SJSA1 (cell line): ENCODE measurements at places on chromosomes 12 and 14. TPM values are rescaled to one million over a fixed set of nuclear protein-coding genes. Genes with fewer than 3 reads are reported as not detected.

CDKN1B gene
- 42.8 and 44.8 TPM in 2 replicates for total RNA-seq

SIX4 gene
- total RNA-seq, result 4.2 and 5.3 TPM in 2 replicates

SERPINA1 gene
- 3.9 and 6.9 TPM in 2 replicates for total RNA-seq

VDR gene
- 1.4 and 2.5 TPM in 2 replicates for total RNA-seq

KRT6A gene
- total RNA-seq, result not detected in 2 replicates

CEP83 gene
- total RNA-seq, result 9.9 and 15.7 TPM in 2 replicates

CLEC4E gene
- not detected in 2 replicates for total RNA-seq

DNA sequence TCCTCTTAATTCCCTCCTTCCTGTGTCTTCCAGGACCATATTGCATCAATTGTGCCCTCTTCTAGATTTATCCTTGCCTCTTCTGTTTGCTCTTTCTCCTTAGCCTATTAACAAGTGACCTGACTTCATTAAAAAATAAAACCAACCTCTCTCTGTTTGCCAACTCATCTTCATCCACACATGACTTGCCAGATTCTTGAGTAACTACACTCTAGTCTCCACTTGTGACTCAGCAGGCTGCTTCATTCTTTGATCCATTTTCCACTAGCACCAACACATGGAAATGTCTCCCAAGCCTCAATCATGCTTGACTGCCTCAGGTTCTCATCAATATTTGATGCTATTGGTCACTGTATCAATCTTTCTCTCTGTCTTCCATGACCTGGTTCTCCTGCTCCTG lies 492.4 kb upstream of the TMPO start:
- H3K27me3 ChIP-seq, result no peaks in the 10 kb centered on the region
- no peak for DNase-seq
- H3K4me1 ChIP-seq, result no peaks in the 10 kb centered on the region
- no peak overlapping the region for H3K27ac ChIP-seq
- no peaks in the 10 kb centered on the region for H3K36me3 ChIP-seq
- no peak overlapping the region for H3K4me3 ChIP-seq

DNA sequence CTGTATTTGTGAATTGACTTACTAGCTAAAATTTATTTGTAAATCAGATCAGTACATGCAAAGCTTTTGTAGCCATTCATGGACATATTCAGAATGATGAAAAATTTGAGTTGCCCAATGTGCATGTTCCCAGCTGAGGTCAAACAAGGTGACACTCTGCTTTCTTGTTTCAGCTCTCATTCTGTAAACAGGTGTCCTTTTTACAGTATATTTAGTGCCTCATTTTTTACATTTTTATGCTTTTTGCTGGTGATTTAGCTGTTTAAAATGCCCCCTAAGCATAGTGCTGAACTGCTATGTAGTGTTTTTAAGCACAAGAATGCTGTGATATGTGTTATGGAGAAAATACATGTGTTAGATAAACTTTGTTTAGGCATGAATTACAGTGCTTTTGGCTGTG lies 76.3 kb downstream of the MIA2 start:
- no peak for DNase-seq
- H3K36me3 ChIP-seq, result no peaks in the 10 kb centered on the region
- no peaks in the 10 kb centered on the region for H3K27me3 ChIP-seq
- no peak overlapping the region for H3K27ac ChIP-seq

DNA sequence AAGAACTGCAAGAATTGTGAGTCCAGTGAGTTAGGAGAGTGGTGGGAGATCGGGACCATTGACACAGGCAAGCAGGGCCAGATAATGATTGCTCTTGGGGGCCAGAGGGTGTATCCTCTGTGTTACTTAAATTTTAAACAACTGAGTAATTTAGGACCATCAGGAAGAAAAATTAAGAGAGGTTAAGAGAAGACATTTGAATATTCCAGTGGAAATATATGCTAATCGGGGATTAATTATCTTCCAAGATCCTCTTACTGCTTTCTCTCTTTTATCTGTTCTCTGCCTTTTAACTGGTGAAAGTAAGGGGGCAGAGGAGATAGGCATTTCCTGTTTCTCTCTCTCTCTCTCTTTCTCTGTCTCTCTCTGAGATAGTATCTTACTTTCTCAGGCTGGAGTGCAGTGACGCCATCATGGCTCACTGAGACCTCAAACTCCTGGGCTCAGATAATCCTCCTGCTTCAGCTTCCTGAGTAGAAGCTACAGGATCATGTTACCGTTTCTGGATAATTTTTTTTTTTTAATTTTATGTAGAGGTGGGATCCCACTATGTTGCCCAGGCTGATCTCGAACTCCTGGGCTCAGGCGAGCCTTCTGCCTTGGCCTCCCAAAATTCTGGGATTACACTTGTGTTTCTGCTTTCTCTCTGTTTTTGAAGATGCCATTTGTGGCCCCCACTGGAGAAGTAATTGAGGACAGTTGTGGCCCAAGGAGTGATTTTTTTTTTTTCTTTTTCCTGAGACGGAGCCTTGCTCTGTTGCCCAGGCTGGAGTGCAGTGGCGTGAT lies 85.1 kb downstream of the DIP2B start:
- H3K4me3 ChIP-seq, result no peak overlapping the region
- DNase-seq, result peak; percentile 57
- peaks cover 11% of the 10 kb centered on the region for H3K4me1 ChIP-seq
- peak overlapping the region; percentile 60 for H3K27ac ChIP-seq
- 0 out of 2 replicates have a peak, but pooled peaks cover 1% of the 10 kb centered on the region for H3K36me3 ChIP-seq

GRCh38 chr12:102437511-102437910 lies 42.9 kb downstream of the IGF1 start:
- DNase-seq, result no peak
- no peaks in the 10 kb centered on the region for H3K36me3 ChIP-seq
- no peaks in the 10 kb centered on the region for H3K27me3 ChIP-seq
- no peak overlapping the region for H3K4me3 ChIP-seq

DNA sequence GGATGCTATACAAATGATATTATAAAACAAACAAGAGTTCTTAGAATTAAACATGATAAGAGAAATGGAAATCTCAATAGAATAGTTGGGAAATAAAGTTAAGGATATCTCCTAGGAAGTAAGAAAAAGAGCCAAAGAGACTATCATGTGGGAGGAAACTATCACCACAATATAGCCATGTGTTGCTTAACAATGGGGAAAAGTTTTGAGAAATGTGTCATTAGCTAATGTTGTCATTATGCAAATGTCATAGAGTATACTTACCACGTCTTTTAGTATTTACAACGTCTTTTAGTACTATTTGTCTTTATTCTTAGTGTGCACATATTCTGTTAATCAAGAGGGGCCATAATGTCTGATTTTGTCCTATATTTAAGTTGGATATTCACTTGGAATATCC lies 58.7 kb downstream of the ZNF641 start:
- no peak overlapping the region for H3K27ac ChIP-seq
- H3K4me3 ChIP-seq, result no peak overlapping the region
- no peaks in the 10 kb centered on the region for H3K36me3 ChIP-seq
- peaks cover 14% of the 10 kb centered on the region for H3K27me3 ChIP-seq
- H3K4me1 ChIP-seq, result no peaks in the 10 kb centered on the region
- DNase-seq, result no peak

DNA sequence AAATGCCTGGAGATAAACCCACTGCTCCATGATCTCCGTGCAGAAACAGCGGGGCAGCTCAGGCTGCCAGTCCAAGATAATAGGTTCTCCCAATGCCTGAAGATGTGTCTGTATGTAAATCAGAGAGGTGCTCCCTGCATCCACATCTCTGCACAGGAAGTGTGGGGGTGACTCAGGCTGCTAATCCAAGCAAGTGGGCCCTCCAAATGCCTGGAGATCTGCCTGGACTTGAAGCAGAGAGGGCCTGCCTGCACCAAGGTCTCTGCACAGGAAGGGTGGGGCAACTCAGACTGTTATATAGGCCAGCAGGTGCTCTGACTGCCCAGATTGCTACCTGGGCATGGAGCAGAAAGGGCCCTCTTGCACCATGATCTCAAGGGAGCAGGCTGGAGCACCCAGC lies 504.7 kb downstream of the LRFN5 start:
- no peak overlapping the region for H3K27ac ChIP-seq
- DNase-seq, result no peak
- H3K27me3 ChIP-seq, result no peaks in the 10 kb centered on the region
- H3K36me3 ChIP-seq, result no peaks in the 10 kb centered on the region
- no peak overlapping the region for H3K4me3 ChIP-seq
- H3K4me1 ChIP-seq, result no peaks in the 10 kb centered on the region

GRCh38 chr12:94037444-94037843 lies 110.9 kb upstream of the PLXNC1 start:
- H3K27ac ChIP-seq, result no peak overlapping the region
- H3K4me3 ChIP-seq, result no peak overlapping the region
- H3K4me1 ChIP-seq, result no peaks in the 10 kb centered on the region
- H3K27me3 ChIP-seq, result no peaks in the 10 kb centered on the region

GRCh38 chr12:112676507-112676906 lies 115.0 kb upstream of the RPH3A start:
- no peak for DNase-seq
- no peaks in the 10 kb centered on the region for H3K36me3 ChIP-seq
- no peaks in the 10 kb centered on the region for H3K4me1 ChIP-seq
- H3K27me3 ChIP-seq, result peaks cover 29% of the 10 kb centered on the region
- no peak overlapping the region for H3K27ac ChIP-seq
- no peak overlapping the region for H3K4me3 ChIP-seq

DNA sequence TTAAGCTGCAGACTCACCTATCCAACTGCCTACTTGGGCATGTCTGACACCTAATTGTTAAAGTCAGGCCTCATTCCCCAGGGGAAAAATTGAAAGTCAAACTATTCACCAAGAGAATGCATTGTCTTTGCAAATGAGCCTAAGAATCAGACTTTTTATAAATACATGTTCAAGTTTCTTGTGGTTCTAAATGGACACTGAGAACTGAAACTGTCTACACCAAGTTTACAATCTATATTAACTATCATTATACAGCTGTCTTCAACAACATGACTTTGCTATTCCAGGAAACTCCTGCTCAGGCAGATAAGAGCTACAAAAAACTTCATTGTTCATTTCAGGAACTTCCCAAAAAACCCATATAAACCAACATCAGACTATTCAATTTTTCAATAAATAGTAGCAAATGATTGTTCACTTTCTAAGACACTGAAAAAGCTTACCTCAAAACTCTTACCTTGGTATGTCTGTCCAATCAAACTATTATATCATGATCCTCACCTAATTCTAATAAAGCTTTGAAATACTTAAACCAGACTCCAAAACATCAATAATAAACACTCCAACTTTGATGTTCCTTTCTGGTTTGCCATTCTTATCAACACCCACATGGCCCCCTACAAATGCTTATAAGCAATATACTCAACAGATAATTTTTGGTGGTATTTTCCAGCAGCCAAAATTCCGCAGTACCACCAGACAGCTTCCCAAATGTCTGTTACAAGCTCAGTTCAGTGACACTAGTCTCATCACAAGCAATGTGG lies 24.2 kb downstream of the CDK17 start:
- no peak for DNase-seq
- no peak overlapping the region for H3K4me3 ChIP-seq
- no peaks in the 10 kb centered on the region for H3K27me3 ChIP-seq
- peaks cover 5% of the 10 kb centered on the region; the same call in 1 of the 2 replicates for H3K36me3 ChIP-seq
- 0 out of 2 replicates have a peak, but pooled peaks cover 4% of the 10 kb centered on the region for H3K4me1 ChIP-seq
- no peak overlapping the region for H3K27ac ChIP-seq

DNA sequence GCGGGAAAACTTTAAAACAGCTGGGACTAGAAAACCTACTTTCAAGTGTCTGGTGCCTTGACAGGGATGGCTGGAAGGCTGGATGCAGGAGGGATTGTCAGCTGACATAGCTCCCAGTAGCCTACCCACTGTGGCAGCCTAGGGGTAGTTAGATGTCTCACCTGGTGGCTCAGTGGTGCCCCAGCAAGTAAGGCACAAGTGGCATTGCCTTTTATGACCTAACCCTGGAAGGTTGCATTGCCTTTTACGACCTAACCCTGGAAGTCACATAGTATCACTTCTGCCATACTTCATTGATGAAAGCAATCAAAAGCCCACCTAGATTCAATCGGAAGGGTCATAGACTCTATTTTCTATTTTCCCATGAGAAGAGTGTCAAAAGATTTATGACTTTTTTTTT lies 724.7 kb upstream of the TBX3 start:
- no peak for DNase-seq
- no peak overlapping the region for H3K27ac ChIP-seq
- no peak overlapping the region for H3K4me3 ChIP-seq
- peaks cover 34% of the 10 kb centered on the region for H3K4me1 ChIP-seq
- no peaks in the 10 kb centered on the region for H3K27me3 ChIP-seq

GRCh38 chr12:105681341-105681740 lies 350.9 kb downstream of the C12orf75 start:
- no peak overlapping the region for H3K27ac ChIP-seq
- H3K4me1 ChIP-seq, result no peaks in the 10 kb centered on the region
- no peak overlapping the region for H3K4me3 ChIP-seq
- H3K36me3 ChIP-seq, result no peaks in the 10 kb centered on the region
- no peaks in the 10 kb centered on the region for H3K27me3 ChIP-seq
- no peak for DNase-seq

DNA sequence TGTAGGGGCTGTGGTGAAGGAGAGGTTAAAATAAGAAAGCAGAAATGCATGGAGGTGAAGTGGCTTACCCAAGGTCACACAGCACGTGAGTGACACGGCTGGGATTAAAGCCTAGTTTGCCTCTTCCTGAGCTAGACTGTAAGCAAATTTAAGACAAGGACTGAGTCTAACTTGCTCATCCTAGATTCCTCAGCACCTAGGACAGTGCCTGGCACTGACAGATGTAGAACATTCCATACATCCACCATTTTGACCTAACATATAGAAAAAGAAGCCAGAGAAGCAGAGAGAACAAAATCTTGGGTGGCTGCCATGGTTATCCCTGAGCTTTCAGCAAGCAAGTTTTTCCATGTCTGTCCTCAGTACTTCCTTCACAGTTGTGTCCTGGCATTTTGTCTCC lies 110.5 kb downstream of the PAH start:
- no peaks in the 10 kb centered on the region for H3K4me1 ChIP-seq
- DNase-seq, result no peak
- no peaks in the 10 kb centered on the region; the same call in 1 of the 2 replicates for H3K27me3 ChIP-seq
- H3K36me3 ChIP-seq, result no peaks in the 10 kb centered on the region
- H3K27ac ChIP-seq, result no peak overlapping the region

DNA sequence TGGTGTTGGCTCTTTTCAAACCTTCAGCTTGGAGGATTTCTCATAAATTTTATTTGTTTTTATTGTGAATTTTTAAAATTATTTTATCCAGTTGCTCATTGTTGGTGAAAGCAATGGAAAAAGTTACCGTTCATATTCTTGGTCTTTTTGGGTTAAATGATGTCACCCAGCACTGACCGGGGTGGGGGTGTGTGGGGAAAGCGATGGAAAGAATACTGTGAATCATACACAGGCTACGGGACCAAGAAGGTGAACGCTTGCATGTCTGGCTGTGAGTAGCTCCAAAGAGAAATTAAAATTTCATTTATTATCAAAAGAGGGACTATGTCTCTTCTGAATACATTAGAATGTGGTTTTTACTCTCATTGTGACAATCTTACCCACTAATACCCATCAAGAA lies 430.1 kb downstream of the AEBP2 start:
- no peak overlapping the region for H3K4me3 ChIP-seq
- H3K4me1 ChIP-seq, result no peaks in the 10 kb centered on the region
- H3K27ac ChIP-seq, result no peak overlapping the region
- no peak for DNase-seq
- H3K27me3 ChIP-seq, result no peaks in the 10 kb centered on the region
- H3K36me3 ChIP-seq, result no peaks in the 10 kb centered on the region

DNA sequence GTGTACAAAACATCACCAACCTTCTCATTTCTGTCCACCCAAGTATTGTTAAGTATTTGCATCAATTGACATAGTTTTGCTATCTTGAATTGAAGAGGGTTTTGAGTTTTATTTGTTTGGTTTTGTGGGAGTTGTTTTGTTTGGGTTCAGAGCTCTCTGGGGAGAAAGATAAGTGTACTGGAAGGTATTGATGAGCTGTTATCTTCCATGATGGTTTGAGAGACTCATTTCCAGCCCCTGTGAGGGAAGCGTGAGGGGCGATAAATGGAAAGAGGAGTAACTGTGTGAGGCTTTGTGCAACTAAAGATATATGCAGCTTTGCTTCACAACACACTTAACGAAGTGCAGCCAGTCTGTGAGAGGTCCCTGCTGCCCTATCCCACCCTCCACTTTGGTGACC lies 15.7 kb upstream of the CIPC start:
- no peak overlapping the region for H3K27ac ChIP-seq
- H3K4me3 ChIP-seq, result no peak overlapping the region
- no peaks in the 10 kb centered on the region; the same call in 1 of the 2 replicates for H3K27me3 ChIP-seq
- H3K36me3 ChIP-seq, result no peaks in the 10 kb centered on the region
- H3K4me1 ChIP-seq, result no peaks in the 10 kb centered on the region
